GM23338 (cell line): ENCODE measurements at places on chromosomes 13 and 19.

GRCh38 chr13:32024750-32025149 lies 6.8 kb upstream of the FRY start:
- H3K36me3 ChIP-seq, result no peaks in the 10 kb centered on the region
- peak; percentile 22 for DNase-seq
- no peak overlapping the region for H3K27ac ChIP-seq
- no peaks in the 10 kb centered on the region for H3K27me3 ChIP-seq

- no peak overlapping the region for H3K27ac ChIP-seq
- DNase-seq, result no peak
- H3K4me3 ChIP-seq, result no peak overlapping the region
Measured at GRCh38 chr13:91151921-91152320, 195.6 kb upstream of the MIR17HG start.

DNA sequence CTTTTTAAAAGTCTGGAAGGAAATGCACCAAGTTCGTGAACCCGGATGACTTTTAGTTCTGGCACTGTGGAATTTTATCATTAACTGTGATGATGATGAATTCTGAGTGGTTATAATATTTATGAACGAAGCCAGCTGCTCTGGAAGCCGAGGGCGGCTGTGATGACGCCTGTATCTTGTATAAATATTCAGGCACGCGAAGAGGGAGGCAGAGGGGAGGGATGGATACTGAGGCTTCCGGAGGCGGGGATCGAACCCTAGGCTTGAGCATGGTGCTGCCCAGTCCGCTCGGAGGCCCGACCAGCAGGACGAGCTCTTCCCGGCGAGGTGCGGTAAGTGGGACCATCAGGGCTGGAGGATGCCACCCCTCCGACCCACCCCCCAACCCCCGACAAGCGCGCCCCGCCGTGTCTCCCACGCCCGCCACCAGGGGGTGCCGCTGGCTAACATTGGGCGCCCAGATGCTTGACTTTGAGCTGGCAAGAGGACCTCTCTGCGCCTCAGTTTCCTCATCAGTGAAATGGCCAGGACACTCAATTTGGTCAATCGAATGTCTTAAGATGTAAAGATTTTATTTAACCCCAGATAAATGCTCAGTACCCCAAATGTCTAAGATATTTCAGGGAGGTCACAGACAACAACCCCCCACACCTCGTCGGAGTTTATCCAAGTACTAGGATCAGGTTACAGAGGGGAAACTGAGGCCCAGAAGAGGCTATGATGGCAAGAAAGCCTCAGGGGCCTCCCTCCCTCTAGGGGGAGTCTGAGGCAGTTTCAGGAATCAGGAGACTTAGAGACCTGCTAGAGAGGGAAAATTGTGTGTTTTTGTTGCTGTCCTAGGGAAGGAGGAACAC lies 4.5 kb upstream of the RAB3A start:
- H3K4me1 ChIP-seq, result peaks cover 11% of the 10 kb centered on the region
- peak; percentile 80 for DNase-seq
- H3K27ac ChIP-seq, result no peak overlapping the region
- no peak overlapping the region for H3K4me3 ChIP-seq

DNA sequence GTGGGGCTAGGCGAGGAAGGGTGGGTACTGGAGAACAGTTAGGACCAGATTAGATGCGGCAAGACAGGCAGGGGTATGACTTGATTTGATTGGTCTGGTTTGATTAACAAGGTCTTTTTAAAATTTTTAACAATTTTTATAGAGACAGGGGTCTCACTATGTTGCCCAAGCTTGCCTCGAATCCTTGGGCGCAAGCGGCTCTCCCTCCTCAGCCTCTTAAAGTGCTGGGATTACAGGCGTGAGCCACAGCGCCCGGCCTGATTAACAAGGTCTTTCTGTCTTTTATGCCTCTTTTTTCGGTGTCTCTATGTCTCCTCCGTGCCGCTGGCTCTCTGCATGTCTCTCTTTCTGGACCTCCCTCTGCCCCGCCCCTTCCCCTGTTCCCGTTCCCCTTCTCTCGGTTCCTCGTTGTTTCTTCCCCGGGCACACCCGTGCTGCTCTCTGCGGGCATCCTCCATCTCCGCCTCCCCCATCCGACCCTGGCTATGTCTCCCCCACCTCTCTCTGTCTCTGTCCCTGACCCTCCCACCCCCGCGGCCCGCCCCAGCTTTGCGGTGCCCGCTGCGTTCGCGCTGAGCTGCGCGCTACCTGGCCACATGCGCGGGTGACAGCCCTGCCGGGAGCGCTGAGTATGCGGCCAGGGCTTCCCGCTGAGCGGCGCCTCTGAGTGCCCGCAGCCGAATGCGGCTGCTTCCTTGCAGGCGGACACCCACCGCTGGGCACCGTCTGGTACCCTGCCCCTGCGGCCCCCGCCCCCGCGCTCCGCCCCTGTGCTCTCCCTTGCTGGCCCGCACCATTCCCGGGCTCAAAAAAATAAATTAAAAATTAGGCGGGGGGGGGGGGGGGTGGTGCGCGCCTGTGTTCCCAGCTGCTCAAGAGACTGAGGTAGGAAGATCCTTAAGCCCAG lies 8.1 kb upstream of the SDHAF1 start:
- H3K27ac ChIP-seq, result no peak overlapping the region
- peak overlapping the region; percentile 71 for H3K4me3 ChIP-seq
- H3K4me1 ChIP-seq, result no peaks in the 10 kb centered on the region
- H3K36me3 ChIP-seq, result no peaks in the 10 kb centered on the region

DNA sequence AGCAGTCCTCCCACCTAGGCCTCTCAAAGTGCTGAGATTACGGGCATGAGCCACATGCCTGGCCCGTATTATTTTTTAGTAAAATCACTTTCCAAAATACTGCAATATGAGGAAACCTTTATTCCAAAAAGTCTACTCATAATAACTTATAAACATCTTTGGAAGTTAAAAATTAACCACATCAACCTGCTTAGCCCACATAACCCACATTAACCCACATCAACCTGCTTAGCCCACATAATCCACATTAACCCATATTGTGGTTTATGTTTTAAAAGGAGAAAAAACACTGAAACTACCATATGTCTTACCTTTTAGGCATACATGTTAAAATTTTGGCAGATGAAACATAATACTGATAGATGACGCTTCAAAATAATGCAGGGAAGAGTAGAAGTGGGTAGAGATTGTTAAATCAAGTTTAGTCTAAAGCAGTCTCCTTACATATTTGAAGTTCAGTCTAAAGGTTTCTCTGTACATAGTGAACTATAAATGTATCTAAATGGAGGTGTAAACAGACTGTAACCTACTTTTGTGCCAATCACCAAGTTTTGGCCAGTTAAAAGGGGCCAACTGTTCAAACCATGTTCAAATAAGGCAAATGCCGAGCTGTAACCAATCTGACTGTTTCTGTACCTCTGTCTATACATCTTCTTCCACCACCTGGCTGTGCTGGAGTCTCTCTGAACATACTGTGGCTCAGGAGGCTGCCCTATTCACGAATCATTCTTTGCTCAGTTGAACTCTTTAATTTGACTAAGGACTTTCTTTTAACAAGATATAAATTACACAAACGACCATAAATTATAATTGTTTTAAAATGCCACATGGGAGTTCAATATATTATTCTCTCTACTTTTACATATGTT lies 14.5 kb downstream of the KPNA3 start:
- H3K4me3 ChIP-seq, result no peak overlapping the region
- H3K27me3 ChIP-seq, result no peaks in the 10 kb centered on the region
- H3K36me3 ChIP-seq, result no peaks in the 10 kb centered on the region
- no peak overlapping the region for H3K27ac ChIP-seq
- peaks cover 11% of the 10 kb centered on the region for H3K4me1 ChIP-seq

- no peaks in the 10 kb centered on the region for H3K36me3 ChIP-seq
- no peak overlapping the region for H3K4me3 ChIP-seq
- H3K27me3 ChIP-seq, result peaks cover 92% of the 10 kb centered on the region
- H3K27ac ChIP-seq, result no peak overlapping the region
- H3K4me1 ChIP-seq, result peaks cover 58% of the 10 kb centered on the region
Measured at GRCh38 chr13:99992949-99993351, 11.4 kb downstream of the ZIC2 start.

DNA sequence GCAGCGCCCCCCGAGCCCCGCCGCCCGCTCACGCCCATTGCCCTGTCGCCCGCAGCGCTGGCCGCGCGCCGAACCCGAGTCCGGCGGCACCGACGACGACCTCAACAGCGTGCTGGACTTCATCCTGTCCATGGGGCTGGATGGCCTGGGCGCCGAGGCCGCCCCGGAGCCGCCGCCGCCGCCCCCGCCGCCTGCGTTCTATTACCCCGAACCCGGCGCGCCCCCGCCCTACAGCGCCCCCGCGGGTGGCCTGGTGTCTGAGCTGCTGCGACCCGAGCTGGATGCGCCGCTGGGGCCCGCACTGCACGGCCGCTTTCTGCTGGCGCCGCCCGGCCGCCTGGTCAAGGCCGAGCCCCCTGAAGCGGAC lies 518 bp downstream of the KLF2 start:
- peaks cover 78% of the 10 kb centered on the region for H3K27me3 ChIP-seq
- no peaks in the 10 kb centered on the region; the same call in 1 of the 2 replicates for H3K4me1 ChIP-seq
- no peak overlapping the region for H3K27ac ChIP-seq
- peak overlapping the region; percentile 62 for H3K4me3 ChIP-seq
- DNase-seq, result peak; percentile 71

DNA sequence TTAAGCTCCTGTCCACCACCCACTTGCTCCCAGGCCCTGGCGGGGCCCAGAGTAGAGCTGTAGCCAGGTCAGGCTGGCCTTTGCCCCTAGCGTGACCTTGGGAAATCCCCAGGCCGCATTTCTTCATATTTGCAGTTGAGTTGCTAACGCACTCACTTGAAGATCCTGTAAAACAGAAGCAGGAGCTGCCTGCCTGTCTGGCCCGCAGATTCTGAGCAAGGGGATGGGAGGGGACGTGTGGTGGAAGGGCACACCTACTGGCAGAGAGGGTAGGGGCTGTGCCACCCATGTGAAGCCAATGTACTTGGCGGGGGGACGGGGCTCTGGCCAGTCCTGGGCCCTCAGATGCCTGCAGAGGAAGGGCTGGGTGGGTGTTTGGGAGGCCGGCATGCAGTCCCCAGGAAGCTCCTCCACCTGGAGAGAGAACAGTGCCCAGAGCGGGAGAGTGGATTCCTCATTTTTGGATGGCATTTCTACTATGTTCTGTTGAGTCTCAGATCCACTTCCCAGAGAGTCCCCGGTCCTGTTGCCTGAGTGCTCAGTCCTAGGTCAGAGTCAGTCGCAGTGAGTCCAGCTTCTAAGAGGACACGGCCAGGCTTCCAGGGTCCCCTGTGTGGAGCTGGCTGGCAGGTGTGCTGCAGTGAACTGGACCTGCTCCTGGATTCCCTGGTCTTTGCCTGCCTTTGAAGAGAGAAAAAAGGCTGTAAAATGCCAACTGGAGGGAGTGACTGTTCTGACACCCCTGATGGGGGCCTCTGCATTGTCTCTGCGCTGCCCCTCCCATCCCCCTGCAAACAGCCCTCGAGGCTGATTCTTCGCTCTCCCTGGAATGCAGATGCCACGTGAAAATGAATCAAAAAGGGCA lies 62.9 kb downstream of the GGACT start:
- H3K4me3 ChIP-seq, result no peak overlapping the region
- peaks cover 45% of the 10 kb centered on the region for H3K4me1 ChIP-seq
- H3K27me3 ChIP-seq, result no peaks in the 10 kb centered on the region
- H3K27ac ChIP-seq, result no peak overlapping the region
- DNase-seq, result no peak
